ENCODE measurements at places on chromosomes 5 and 9.

GRCh38 chr5:51618234-51618633 is 235.0 kb downstream of the ISL1 start:
- DNase-seq: no peak

- no peak for DNase-seq
Observed at GRCh38 chr5:74183041-74183440, 457.5 kb downstream of the ENC1 start.

GRCh38 chr5:143435210-143435657 is 31.7 kb upstream of the NR3C1 start:
- no peak for DNase-seq

- peak; percentile 68 for DNase-seq
Observed at GRCh38 chr5:170603109-170603508, 99.3 kb downstream of the KCNIP1 start.

DNA sequence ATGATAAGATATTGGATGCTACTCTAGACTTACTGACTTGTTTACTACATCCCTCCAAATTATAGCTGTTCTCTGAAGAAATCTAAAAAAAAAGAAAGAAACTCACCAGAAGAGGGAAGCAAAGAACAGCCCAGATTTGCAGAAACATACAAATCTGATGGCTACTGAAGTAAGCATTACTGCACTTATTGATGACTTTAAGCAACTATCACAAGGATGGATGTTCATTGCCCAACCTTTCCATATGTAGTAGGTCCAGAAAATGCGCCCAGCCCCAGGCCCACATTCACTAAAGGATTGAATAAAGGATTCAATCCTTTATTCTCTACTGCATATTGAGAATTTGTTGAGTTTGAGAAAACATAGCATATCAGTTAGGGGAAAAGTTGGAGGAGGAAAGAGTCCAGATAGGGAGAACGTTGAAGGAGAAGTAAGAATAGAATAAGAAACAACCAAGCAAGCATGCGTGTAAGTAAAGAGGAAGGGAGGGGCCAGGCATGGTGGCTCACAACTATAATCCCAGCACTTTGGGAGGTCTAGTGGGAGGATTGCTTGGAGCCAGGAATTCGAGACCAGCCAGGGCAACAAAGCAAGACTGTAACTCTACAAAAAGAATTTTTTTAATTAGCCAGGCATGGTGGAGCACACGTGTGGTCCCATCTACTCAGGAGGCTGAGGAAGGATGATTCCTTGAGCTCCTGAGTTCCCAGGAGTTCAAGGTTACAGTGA is 33.8 kb upstream of the DTWD2 start:
- DNase-seq: no peak

GRCh38 chr9:32264170-32264864 is 120.1 kb upstream of the ACO1 start:
- no peak for DNase-seq

DNA sequence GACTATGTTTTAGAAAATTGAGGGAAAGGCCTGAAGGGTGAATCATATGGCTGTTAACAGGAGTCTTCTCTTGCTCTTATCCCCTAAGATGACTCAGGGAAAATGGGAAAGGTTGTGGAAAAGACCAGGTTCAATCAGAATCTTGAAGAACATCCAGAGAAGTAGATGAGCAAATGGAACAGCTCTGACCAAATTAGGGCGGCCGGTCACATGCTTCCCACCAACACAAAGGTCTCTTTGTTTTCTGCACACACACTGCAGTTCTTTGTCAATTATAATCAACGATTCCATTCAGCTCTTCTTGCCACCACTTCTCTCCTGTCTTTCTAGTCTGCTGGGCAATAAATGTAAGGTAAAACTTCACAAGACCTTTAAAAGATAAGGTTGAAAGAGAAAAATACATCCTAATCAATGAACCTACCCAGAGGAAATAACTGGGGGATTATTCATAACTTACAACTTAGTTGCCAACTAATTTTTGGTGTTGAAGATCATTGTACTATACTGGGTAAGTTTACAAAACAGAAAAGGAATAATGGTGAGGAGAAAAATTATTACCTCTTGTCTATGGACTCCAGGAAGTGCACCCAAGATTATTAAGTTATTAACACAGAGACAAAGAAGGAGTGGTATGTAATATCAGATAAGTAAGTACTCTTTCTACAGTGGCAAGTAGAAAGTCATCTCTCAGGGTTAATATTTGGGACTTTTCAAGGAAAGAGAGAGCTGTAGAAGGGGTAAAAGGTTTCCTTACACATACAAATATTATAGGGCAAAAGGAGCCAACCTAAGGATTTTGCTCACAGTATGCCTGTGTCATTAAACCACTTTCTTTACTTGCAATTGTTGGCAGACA is 441.9 kb upstream of the PIK3R1 start:
- peak; percentile 12 for DNase-seq

DNA sequence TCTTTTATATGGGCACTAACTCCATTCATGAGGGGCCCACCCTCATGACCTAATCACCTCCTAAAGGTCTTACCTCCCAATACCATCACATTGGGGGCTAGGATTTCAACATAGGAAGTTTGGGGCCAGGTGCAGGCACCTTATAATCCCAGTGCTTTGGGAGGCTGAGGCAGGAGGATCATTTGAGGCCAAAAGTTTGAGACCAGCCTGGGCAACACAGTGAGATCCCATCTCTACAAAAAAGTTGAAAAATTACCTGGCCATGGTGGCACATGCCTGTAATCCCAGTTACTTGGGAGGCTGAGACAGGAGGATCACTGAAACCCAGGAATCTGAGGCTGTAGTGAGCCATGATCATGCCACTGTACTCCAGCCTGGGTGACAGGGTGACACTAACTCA is 76.7 kb downstream of the MYO10 start:
- DNase-seq: no peak

DNA sequence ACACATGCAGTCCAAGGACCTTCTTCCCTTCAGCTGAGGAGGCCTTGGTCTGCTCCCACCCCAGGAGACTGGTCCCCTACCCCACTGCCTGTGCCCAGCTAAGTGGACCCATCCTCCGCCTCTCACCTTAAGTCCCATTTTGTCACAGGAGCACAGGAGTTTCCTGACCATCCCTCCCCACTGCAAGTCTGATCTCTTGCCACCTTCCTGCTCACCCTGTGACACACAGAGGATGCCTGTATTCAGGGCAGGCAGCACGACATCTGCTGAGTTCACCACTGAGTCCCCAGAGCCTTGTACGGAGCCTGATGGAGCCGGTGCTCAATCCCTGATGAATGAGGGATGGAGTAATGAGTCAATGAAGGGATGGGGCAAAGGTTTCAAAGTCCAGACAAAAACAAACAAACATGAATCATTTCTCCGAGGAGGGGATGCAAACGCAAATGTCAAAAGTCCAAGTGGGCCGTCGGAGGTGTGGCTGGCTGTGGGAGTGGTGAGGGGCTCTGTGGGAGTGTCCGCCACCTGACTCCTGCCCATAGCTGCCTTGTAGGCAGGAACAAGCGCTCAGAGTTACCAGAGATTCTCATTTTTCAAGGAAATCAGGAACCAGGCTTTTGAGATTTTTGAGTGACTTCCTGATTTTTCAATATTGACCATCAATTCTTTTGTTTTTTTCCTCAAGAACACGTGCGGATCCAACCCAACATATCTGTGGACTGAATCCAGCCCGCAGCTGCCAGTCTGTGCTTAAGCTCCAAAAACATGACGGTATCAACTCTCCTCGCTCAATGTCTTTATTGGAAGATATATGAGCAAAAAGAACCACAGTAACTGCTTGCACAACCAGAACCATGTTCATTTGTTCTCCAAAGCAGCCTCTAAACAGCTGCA is 4.4 kb downstream of the RAPGEF1 start:
- DNase-seq: no peak

DNA sequence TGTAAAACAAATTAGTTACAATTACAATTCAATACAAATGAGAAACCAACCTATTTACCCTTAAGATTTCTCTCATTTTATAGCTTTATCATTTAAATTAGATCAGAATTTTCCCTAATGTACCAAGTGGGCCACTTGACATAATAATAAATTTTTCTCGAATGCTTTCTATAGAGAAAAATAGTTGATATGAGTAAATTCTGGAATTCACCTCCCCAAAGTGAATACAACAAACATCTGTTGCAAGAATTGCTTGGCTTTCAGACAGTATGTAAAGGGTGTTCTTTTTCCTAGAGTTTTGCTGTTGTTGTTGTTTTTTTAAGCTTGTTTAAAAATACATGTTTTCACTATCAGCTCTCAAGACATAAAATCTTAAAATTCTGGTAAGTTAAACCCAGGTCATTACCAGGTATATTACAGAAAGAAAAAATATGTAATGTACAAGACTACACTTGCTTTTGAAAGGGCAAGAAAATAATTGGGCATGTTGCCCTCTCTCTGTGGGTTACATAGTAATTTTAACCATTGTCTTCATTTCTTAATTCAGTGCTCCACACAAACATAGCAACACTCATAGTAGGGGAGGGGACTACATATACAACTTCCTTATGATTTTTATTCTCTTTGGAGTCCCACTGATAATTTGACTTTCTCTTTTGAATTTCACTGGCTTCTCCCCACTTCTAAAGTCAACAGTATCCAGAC is 200.6 kb downstream of the ARL15 start:
- DNase-seq: no peak

- DNase-seq: no peak
Observed at GRCh38 chr5:81687292-81687691, 63.6 kb downstream of the SSBP2 start.

DNA sequence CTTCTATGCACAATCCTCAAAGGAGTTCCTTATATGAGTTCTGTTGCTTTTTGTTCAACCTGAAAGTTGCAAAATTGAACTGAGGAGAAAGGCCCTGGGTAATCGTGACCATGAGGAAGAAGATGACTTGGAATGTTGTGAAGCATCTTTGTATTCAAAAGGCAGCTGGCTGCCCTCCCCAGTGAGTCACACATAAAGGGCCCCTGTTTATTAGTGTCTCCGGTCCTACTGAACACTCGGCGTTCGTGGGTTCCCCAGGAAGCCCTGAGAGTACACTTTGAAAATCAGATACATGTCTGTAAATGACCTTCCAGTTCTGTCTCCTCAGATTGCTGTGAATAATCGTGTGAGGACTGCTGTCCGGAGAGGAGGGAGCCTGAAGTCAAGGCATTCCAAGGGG is 73.6 kb downstream of the C9orf153 start:
- no peak for DNase-seq

DNA sequence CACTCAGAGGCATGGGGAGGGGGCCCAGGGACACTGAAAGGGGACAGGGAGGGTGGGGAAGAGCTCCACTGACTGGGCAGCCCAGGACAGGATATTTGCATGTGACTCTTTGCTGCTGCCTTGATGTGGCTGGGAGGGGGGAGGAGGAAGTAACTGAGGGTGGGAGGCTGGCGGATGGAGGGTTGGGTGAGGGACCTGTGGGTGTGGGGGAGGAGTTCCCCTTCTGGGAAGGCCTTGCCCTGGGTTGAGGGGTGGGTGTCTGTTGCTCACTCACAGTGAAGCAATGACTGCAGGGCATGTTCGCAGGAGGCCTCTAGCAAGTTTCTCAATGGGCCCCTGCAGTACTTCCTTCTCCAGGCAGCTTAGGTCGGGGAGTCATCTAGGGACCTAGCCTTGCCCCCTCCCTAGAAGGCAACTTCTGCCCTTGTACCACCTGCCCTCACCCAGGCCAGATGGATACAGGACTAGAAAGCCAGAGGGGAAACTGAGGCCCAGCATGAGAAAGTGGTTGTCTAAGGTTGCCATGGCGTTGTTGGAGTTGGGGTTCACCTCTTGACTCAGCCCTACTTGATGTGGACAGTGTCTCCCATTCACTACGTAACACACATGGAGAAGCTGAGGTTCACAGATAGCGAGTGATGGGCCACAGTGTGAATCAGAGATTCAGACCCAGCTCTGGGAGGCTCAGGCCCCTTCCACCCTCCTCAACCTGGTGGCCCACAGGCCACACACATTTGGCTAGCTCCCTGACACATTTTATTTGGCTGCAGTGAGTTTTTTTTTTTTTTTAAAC is 3.0 kb downstream of the GRK6 start:
- DNase-seq: no peak

DNA sequence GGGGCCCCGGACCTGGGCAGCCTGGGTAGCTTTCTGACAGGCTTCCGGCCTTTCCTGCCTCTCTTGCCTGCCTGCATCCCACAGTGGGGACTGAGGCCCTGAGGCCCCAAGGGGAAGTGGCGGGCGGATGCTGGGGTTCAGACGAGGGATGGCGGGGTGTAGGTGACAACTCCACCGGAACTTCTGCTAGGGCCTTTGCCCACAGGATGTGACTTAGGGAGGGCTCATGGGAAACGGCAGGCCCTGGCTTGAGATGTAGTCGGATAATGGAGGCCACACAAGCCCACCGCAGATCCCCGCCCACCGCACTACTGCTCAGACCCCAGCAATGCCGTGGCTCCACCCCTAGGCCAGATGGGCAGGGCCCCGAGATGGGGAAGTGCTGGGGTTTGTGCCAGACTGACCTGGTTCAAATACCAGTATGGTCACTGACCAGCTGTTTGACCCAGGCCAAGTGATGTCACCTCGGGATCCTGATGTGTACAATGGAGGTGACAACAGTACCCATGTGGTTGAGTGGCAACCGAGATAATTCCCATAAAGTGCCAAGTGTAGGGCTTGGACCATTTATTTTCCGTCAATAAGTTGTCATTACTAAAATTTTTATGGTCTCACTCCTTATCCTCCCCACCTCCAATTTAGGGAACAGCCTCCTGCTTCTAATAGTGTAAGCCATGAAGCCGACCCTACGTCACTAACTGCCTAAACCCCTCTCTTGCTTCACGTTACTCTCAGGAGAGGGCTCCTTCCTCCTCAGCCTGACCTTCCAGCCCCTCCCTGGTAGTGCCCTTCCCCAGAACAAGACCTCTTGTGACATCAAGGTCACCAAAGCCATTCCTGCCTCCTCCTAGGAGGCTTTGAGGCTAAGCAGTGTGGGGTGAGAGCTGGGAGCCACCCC is 2.5 kb upstream of the CDK9 start:
- DNase-seq: no peak

- no peak for DNase-seq
Observed at GRCh38 chr9:98517761-98518160, 191.0 kb downstream of the GABBR2 start.

DNA sequence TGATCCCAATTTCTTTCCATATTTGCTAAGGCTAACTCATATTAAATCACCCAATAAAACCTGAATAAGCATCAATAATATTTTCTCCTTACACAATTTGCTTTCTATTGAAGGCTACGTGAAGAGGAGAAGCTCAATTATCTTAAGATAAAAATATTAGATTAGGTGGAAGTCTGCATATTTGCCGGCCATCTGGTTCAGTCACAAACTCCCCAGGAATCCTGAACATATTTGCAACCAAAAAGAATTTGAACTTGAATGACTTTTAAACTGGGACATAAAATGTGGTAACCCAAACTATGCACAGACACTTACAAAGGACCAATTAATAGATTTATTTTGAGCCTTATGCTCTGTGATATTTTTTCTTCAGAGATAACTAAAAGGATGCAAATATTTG is 92.3 kb downstream of the HAPLN1 start:
- DNase-seq: no peak

DNA sequence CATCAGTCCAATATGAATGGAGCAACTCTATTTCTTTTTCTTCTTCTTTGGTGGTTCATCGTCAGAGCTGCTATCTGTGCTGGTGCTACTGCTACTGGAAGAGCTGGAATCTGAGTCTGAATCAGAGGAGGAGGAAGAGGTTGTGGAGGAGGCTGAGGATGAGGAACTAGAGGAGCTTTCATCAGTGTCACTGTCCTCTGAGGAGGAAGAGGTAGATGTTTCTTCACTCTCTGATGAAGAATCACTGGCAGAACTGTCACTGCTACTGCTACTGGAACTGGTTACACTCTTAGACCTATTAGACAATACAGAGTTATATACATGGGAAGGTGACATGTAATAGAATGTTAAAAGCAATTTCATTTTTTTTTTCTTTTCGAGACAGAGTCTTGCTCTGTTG is 27.8 kb downstream of the ZCCHC10 start:
- no peak for DNase-seq

GRCh38 chr9:13957089-13957488 is 356.9 kb downstream of the NFIB start:
- DNase-seq: no peak
